AG09319 (cell line): ENCODE measurements at places on chromosomes 5 and 9.

DNA sequence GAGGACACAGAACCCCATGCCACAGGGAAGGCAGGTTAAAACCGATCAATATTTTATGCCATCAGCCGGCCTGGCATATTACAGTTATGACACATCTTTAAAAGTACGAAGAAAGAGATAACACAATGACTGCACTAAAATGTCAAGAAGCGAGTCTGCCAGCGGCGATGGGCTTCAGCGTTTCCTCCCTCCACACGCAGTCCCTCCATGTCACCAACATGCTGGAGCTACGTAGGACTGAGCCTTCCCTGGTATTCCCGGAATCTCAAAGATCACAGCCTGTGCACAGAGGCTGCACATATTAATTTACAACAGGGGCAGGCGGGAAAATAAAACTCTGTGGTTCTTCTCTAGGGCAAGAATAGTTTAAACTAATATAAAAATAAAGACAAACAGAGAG, 257.7 kb downstream of the IRX1 start:
- no peak for DNase-seq

DNA sequence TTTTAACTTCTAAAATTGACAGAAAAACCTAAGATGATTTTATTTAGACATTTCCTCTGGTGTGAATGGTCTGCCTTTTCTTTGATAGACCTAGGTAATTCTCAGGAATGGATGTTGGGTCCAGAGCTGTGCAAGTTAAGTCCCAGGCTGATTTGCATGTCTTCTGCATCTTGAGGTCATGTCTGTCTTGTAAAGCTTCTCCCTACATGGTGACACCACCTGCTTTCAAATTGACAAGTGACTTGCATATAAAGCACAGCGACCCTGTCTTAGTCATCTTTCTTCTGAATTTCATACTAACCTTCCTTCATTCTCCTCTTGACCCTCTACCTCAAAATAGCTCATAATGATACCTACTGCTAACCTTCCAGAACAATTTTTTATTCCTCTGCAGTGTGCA, 29.2 kb downstream of the OSTF1 start:
- no peak for DNase-seq

DNA sequence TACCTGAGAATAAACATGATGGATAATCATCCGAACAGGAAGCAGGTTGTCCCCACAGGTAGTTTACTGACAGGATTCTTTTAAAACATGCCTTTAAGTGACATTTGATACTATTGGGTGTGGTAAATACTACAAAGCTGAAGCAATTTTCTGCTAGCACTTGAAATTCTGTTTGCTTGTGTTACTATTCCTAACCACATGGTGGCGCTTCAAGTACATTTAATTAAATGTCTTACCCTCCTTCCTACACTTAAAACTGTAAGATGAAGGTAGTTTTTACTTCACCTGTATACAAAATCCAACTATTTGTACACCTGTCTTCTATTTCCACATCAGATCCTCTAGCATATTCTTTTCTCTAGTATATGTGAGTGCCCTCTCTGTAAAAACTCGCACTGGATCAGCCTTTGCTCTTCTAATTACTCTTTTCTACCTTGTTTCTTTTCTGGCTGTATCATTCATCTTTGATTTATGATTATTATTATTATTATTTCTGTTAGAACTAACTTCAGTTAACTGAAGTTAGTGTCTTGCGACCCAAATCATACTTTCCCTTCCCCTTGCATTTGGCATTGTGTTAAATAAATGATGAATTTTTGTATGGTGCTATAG, 18.4 kb downstream of the SLC25A46 start:
- DNase-seq = no peak

- DNase-seq = no peak
Observed at GRCh38 chr9:14313951-14314423, at the start of gene NFIB. NFIB (minus strand) TSS chr9:14314141; CDS start chr9:14313511, 630 bp downstream.

GRCh38 chr9:89080193-89080592, 88.9 kb downstream of the S1PR3 start:
- DNase-seq = peak; percentile 64

DNA sequence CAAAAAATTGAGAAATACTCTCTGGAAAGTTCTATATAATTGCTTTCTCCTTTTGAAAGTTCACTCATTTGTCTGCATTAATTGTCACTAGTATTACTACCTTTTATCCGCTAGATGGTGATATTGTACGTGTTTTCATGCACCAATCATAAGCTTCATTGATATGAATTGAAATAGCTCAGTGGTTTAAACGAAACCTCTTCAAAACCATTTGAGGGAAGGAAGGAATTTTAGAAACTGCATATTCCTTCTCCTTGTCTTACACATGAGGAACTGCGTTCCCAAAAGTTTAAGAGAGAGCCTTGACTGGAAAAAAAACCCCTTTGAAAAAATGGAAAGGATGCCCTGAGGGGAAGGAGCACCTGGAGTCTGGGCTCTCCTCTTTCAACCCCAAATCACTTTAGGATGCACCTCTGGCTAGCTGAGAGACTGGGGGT, 98.6 kb downstream of the YTHDC2 start:
- DNase-seq = no peak

GRCh38 chr5:138708791-138709190, 44.4 kb upstream of the CTNNA1 start:
- no peak for DNase-seq

DNA sequence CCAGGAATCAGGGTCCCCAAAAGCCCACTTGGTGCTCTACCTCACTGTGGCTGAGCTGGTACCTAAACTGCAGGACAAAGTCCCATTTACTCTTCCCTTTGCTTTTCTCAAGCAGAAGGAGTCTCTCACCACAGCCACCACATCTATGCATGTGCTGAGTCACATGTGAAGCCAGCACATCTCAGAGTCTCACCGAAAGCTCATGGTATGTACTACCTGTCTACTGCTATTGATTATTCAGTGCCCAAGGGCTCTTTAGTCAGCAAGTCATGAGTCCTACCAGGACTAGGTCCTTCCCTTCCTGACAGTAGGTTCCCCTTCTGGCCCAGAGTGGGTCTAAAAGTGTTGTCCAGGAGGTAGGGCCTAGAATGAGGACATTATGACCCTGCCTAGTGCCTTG, 130.7 kb upstream of the NTRK2 start:
- no peak for DNase-seq
